ENCODE measurements at places on chromosomes 3 and 15. TPM values are rescaled to one million over a fixed set of nuclear protein-coding genes. Genes with fewer than 3 reads are reported as not detected.

GRCh38 chr15:83567318-83567717 lies 86.6 kb upstream of the ADAMTSL3 start:
- DNase-seq, result peak; percentile 20

The SNAPC5 gene
- total RNA-seq, result 14.2 TPM

The IL12A gene
- 0.20 TPM for total RNA-seq

DNA sequence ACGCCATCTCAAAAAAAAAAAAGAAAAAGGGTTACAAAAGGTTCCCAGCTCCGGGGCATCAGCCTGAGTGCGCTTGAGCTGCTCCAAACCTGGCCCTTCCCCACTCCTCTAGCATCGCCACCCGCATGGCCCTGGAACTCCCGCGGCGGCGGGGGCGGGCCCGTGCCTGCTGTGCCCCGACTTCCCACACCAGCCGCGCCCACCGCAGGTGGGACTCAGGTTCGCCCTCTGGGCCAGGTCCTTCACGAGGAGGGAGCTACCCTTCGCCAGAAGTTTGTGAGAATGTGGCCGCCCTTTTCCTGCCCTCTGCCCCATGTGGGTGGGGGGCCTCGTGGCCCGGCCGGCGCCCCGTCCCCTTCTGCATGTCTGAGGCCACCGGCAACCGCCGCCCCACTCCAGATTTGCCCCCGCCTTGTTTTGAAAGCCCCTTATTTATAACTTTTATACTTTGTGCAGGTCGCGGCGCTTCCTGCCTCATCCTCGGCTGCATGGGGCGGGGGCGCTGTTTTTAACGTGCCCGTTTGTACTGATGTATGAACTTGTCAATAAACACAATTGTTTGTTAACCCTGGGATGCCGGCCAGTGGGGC lies 507 bp upstream of the JMJD7 start:
- DNase-seq, result no peak

The SNX22 gene
- 0.07 TPM for total RNA-seq

GRCh38 chr3:168952551-168952950 lies 711.0 kb downstream of the MECOM start:
- DNase-seq, result no peak

GRCh38 chr3:13590841-13591520 lies 42.1 kb downstream of the FBLN2 start:
- DNase-seq, result no peak
